ENCODE measurements at places on chromosomes 6 and 20. TPM values are rescaled to one million over a fixed set of nuclear protein-coding genes. Genes with fewer than 3 reads are reported as not detected.

DNA sequence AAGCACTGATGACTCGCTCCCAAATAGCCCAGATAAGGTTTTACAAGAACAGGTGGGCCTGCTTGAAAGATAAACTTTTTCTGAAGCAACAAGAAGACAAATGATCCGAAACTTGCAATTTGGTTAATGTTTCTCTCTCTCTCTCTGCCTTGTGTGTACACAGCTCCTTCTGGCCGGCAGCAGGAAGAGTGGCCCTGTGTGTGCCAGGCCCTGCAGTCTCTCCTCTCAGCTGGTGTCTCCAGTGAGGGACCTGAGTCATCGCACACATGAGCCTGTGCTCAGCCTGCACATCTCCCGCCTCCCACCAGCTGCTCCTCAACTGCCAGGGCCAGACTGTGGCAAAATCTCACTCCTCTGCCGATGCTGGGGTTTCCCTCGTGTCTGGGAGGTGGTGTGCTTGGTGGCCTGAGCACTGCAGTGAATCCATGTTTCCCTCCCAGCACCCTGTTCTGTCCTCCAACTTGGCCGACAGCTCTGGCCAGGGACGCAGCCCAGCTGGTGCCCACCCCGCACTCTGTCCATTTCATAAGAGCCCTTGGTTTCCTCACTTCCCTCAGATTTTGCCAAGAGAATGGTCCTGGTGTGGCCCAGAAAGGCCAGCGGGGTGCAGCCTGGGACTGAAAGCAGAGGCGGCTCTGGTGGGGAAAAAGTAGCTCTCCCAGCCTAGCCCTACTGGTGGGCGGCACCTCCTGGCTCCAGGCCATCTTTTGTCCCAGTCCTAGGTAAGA is 49.4 kb downstream of the ERMARD start:
- peak; percentile 42 for DNase-seq

- DNase-seq = no peak
Observed at GRCh38 chr6:10595731-10596664, 74.8 kb downstream of the GCNT2 start.

Gene SCRT2
- polyA plus RNA-seq = not detected

DNA sequence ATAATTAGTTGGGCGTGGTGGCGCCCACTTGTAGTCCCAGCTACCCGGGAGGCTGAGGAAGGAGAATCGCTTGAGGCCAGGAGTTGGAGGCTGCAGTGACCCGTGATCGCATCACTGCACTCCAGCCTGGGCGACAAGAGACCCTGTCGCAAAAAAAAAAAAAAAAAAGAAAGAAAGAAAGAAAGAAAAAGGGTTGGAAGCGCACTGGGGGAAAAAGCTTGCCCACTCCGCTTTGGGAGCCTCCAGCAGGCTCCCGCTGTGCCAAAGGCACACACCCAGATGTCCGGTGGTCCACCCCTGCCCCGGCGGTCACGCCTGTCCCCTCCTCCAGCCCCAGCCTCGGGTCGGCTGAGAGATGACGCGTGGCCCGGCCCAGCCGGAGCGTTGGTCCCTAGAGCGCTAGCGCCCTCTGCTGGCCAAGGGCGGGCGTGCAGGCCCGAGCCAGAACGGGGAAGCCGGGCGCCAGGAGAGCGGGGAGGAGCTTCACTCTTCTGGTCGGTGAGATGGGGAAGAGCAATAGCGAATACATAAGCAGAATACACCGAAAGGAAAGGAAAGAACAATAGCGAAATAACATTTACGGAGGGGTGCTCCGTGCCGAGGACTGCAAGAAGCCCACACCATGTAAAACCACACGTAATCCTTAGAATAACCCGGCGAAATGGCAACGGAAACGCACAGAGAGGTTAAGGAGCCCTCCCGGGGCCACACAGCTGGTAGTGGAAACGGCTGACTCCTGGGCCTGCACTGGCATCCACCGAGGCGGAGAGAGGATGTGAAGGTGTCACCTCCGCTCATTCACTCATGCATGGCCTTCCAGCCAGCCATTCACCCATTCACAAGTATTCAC is 41.7 kb downstream of the UBE2V1 start:
- peak; percentile 91 for DNase-seq

Gene SLC22A3
- 35.6 TPM for polyA plus RNA-seq

GRCh38 chr20:34569598-34569997 is 11.1 kb downstream of the MAP1LC3A start:
- DNase-seq = no peak

Gene ELOVL4
- polyA plus RNA-seq = 0.24 TPM

DNA sequence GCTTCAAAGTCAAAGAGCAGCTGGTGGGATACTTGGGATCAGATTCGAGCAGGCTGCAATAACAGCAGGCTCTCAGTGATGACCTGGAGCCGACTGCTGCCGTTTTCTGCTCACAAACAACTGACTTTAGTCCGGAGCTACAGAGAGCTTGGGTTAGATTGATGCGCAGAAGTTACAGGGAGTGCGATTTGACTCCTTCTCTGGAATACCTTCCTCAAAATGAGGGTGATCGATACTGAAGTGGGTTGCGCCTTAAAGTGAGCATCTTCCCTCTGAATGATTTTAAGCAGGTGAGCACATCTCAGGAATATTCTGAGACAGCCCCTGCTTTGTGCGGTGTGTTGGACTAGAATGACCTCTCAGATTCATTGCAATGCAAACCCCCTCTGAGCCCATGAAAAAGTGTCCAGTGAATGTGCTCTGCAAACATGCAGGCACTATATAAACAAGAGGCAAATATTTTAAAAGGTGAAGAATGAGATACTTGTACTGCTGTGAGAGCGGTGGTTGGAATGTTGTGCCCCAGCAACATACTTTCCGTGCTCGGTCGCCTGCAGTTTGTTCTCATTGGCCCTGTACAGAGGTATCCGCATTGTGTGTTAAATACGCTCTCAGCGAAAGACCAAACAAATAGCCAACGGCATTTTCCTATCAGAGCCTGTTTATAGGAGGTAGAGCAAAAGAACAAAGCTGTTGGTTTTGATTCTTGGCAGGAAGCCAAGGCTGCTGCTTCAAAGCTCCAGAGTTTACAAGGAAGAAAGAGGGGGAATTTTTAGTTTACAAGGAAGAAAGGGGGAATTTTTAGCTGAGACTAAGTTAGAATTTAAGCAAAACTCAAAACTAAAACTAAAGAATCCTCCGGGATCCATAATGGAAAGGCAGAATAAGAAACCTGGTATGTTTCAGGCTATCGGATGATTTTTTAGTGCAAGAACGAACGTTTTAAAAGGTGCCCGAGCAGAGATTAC is 67.7 kb downstream of the PHACTR2 start:
- DNase-seq = peak; percentile 91

Gene BTNL2
- polyA plus RNA-seq = not detected

Gene PSMF1
- polyA plus RNA-seq = 88.5 TPM

Gene LY86
- 12.4 TPM for polyA plus RNA-seq

GRCh38 chr6:36633915-36634314 is 39.8 kb downstream of the SRSF3 start:
- peak; percentile 65 for DNase-seq

Gene ZBTB2
- 8.1 TPM for polyA plus RNA-seq

DNA sequence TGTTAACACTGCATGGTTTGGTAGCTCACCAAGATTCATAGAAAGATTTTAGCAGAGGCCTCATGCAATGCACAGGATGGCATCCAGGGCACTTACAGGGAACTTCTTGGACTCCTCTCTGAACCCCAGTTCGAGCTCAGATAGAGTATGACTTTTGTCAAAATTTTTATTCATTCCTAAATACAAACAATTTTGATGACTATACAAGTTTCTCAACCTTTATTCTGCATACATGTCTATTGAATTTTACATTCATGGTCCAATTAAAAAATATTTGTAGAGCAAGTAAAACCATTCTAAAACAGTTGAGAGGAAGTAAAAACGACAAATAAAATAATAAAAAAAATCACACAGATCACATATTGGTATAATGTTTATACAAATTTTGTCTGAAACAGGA is 219.0 kb upstream of the MAN1A1 start:
- no peak for DNase-seq

DNA sequence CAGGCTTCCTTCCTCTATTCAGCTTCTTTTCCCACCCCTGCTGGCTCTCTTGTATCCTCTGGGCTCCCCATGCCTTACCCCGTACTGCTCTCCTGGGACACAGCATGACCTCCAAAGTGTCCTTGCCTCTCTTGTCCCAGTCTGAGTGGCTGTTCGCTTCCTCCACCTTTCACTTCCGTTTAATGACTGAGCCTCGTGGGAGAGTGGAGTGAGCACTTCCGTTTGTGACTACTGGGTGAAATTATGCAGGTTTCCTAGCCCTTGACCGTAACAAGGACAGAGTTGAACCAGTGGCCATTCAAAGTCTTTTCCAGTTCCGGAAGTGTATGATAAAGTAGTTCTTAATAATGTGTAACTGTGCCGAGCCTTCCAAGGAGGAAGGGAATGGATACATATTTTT is 109.2 kb downstream of the ARID1B start:
- no peak for DNase-seq

DNA sequence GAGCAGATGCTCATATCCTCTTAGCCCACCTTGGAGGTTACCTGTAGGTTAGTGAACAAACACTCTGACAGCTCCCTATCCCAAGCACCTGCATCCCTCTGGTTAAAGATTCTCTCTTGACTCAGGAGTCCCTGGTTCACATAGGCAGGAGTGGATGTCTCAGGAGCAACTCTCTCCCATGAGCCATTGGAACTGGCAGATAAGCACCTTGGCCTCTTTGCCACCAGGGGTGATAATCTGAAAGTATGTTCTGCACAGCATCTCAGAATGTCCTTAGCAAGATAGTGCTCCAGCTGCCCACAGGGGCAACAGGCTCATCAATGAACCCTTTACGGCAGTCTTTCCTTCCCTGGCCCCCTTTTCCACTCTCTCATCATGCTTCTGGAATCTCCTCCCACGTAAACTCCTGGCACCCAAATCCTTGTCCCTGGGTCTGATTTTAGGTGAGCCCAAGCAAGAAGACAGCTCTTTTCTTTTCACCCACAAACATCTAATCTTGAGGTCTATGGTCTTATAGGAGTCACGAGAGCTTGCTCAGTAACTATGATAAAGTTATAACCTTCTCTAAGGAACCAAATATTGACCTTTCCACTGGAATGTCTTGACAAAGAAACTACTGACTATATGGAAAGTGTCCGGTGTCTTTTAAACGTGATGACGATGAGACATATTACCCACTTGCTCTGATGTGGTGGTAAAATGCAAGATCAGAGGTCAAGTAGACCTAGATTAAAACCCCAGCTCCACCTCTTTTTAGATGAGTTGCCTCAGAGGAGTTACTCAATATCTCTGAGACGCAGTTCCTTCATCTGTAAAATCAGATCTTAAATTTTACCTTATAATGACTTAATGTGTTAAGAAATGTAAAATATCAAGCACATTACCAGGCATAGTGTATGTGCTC is 39.8 kb upstream of the ISM1 start:
- no peak for DNase-seq

GRCh38 chr6:122997541-122998150 is 1.6 kb downstream of the CLVS2 start:
- no peak for DNase-seq

DNA sequence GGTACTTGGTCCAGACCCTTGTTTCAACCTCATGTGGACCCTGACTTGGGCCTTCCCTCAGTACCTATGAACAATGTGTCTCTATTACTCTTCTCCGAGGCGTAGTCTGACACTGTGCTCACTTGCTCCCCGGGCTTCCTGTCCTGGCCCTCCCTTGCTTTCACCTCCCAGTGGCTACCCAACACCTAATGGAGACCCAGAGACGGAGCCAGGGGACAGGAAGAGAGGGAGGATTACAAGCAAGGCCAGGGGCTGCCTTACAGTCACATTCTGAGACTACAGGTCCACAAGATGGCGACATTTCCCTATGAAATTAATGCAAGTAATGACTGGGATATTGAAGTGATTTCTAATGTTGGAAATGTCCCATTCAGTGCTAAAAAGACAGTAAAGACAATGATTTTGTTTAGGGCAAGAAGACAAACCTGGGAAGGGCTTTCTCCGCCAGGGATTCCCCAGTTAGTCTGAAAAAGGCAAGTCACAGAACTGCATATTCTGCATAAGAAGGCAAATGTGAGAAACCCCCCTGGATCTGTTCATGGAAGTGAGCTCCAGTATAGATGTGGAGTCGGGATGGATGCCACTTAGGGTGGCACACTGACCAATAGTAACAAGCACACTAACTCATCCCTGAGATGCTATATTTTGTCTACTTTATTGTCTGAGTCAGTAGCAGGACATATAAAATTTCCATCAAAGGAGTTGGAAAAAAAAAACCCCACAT is 44.0 kb upstream of the ZBTB24 start:
- peak; percentile 83 for DNase-seq

- DNase-seq = no peak
Observed at GRCh38 chr6:144816936-144817335, 531.8 kb downstream of the UTRN start.

- no peak for DNase-seq
Observed at GRCh38 chr20:17024513-17025119, 202.2 kb upstream of the PCSK2 start.

Gene BPIFB2
- polyA plus RNA-seq = 0.89 TPM

DNA sequence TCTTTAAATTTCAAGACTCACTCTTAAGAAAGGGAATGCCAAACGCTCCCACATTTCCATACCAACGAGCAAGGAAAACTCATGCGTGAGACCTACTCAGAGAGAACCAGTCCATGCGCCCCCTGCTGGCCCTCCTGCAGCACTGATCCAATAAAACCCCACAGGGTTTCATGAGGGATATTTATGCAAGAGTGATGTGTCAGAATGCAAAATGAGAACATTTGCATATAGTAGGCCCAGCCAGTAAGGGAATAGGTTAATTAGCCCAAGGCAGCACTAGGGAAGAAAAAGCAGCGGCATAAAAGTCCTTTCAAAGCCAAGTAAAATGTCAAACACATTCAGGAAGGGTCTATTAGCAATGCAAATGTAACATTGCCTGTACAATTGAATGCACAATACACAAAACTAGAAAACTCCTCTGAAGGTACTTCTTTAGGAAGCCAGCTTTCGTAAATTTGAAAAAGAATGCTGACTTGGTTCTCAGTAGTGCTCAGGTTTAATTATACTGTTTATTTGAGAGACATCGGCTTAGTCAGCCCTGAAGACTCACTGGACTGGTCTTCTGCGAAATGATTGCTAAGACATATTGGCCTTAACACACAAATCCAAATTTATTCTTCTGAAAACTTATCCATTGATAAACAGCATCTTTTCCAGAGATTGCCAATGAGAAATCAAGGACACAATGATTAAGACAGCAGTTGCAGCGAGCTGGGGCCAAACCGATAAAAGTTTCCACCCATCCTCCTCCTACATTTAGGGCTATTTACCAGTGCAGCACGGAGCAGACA is 93.2 kb downstream of the GMPR start:
- DNase-seq = peak; percentile 80
